Stimulated activated CD8-positive, alpha-beta memory T cell treated with anti-CD3 and anti-CD28 coated beads, Interleukin-15, amount 100 ng/mL, for 48 hours (primary cell): ENCODE measurements at places on chromosomes 4 and X.

DNA sequence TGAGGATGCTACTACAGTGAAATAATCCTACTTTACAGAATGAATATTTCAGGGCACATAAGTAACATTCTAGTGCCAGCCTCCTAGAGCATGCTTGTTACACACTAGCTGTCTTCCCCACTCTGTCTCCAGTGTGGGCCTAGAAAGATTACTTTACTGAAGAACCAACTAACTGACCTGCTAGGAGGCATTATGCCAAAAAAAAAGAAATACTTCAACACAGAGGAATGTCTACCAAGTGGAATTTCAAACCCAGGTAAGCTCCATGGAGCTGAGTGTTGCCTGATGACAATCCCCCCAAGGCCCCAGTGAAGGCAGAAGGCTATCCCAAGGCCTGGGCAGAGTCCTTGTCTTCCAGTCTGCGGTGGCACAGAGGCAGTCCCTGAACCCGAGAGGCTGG, 40.9 kb upstream of the STS start:
- no peak for DNase-seq

DNA sequence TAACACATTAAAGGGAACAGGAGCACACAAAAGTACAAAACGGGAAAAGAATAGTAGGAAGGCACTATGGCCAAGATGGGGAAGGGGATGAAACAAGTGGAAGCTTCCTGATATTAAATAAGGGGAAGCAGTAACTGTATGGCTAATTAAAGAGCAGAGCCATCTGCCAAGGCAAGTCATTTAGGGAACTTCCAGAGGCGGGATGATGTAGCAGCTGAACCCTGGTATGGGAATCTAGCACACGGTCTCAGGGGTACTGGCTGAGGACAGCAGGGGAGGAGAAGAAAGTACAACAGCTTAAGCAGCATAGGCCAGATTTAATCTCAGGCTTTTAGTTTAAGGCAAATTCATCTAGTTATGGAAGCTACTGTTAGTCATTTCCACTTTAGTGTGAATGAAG, 59.1 kb downstream of the IGFBP7 start:
- DNase-seq, result no peak

- DNase-seq, result no peak
Measured at GRCh38 chrX:18674417-18674787, 2.5 kb upstream of the RS1 start.

DNA sequence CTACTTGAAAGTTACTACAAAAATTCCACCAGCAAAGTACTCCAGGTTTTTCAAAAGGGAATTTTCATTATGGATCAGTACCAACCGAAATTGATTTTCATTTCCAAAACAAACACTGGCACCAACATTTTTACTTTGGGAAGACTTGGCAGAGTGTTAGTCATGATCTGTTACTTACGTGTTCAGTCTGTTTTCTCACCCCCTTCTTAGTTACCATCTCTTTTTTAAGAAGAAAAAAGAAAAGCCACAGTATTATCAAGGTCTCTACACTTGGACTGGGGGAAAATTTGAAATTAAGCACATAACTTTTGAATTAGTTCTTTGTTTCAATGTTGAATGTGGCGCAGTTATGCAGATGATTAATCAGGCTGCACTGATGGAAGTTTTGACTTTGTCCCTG, 27.5 kb downstream of the RBBP7 start:
- no peak for DNase-seq

GRCh38 chrX:154828016-154828408, 6.5 kb downstream of the SMIM9 start:
- DNase-seq, result no peak

GRCh38 chr4:113469926-113470325, 291.6 kb downstream of the CAMK2D start:
- DNase-seq, result no peak

- DNase-seq, result no peak
Measured at GRCh38 chr4:60216752-60217151, 983.4 kb upstream of the ADGRL3 start.

DNA sequence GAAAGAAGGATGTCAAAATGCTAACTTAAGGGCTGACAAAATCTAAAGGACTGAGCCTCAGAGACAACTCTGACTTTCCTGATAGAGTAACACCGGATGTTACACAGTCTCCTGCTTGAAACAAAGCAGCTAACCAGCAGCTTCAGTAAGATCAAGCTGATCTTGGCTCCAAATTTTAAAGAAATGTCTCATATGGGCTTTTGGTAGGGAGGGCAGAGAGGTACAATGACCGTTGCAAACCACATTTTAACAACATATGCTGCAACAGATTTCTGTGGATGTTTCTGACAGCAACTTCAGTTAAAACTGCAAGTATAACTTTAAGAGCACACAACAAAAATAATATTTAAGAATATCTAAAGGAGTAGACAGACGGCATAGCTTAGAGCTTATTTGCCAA, 9.1 kb downstream of the RPGR start:
- DNase-seq, result no peak

- DNase-seq, result no peak
Measured at GRCh38 chrX:84133023-84133422, 55.0 kb downstream of the RPS6KA6 start.

DNA sequence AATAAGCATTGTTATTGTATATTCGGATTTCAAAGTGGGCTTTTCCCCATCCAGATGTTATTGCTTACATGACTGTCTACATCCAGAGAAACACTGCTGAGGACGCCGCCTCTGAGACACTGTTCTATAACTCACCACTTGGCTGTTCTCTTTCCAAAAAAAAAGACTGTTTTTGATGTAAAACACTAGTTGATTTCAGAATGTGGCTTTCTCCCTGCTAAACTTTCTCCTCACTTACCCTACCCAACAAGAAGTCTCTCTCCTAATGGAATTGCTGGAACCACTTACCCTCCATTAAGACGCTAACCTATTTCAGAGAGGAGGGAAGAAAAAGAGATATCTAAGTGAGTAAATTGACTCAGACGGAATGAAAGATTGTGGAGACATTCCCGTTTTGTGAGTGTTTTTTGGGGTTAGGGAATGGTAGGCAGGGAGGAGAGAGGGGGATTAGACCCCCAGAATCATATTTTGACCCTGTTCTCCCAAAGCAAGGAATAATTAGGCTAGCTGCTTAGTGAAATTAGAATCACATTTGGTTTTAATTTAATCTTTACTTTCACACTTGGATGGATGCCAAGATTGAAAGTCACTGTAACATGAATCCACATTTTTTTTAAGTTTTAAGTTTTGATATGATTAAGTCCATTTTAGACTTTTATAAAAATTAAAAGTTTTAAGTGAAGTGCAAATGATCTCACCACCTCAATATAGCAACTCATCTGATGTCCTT, 174.9 kb downstream of the CHIC2 start:
- DNase-seq, result no peak

- no peak for DNase-seq
Measured at GRCh38 chrX:20829665-20830491, 544.3 kb upstream of the CNKSR2 start.

DNA sequence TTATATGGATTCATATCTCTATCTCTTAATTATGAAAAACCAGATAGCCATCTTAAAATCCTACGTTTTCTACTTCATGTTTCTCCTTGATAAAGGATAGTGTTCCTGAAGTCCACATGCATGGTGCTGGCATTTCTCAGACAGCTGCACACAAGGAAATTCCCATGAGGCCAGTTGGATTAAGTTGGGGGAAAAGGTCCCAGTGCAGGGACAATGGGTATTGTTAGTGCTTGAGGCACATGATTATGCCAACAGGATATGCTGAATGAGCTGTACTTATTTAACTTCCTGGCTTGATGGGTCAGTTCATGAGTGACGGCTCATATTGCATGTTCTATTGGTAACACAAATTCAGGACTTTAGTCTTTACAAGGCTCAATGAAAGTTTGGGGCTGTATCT, 913.9 kb upstream of the NDST4 start:
- DNase-seq, result no peak

DNA sequence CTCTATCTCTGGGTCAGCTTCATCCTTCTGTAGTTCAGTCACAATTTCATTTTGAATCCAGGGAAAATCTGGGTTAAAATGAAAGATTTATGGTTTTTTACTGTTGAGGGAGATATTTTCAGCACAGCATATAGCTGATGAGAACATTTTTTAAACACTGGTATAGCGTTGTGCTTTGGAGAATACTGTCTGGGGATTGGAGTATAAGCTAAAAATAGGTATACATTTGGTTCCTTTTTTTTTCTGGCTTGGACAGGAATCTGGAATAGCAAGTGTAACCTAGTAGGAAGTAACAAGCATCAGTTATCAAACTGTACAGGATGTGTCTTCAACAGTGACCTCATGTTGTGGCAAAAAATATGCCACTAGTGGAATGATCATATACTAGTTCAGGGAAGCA, 149.1 kb downstream of the GRXCR1 start:
- DNase-seq, result no peak

DNA sequence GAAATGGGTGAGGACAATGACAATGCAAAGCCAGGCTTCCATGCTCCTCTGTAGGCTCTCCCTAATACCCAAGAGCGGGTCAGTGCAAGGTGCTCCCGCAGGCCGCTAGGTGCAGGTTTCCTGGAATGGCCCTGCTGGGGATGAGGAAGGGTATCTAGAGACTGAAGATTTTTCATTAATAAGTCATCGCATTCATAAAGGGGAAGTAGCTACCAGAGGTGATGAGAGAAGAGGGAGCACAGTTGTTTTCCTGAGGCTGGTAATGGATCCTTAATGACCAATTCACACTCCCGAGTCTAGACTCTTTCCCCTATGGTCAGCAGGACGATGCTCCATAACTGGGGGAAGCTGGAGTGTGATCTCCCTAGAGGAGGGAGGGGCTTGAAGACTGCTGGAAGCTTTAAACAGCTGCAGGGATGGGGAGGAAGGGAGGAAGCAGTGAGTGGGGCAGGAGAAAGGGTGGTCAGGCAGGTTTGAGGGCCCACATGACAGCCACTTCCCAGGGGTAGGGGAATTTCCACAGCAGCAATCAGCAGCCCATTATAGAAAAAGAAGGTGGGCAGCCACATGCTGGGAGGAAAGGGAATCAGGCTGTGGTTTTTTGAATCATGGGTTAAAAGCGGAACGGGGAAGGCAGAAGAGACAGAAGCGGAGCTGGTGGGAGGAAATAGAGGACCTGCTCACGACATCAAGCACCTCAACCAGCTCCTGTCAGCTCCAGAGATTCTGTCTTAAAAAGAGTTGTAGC, 10.2 kb upstream of the ATP6AP2 start:
- no peak for DNase-seq

GRCh38 chr4:37627263-37627662, 58.9 kb downstream of the RELL1 start:
- DNase-seq, result no peak

DNA sequence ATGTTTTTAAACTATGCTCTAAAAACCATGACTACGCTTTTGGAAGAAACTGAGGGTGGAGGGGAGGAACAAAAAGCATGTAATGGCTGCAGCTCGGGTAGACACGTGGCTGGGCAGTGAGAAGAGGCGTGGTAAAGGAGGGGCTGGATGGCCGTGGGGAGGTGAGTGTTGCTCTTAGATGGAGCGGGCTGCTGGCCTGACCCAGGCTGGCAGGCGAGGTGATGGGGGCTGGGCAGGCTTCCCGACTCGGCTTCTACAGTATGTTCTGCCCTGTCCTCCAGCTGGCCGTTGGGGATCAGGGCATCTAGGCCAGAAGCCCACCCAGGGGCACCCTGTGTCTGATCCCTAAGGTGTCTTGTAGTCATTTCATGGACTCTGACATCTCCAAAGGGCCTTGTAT, 60.7 kb downstream of the EFHC2 start:
- no peak for DNase-seq

GRCh38 chr4:151489462-151490203, 80.7 kb downstream of the FHIP1A start:
- DNase-seq, result no peak

- no peak for DNase-seq
Measured at GRCh38 chr4:77172336-77172735, 15.3 kb downstream of the CCNG2 start.

DNA sequence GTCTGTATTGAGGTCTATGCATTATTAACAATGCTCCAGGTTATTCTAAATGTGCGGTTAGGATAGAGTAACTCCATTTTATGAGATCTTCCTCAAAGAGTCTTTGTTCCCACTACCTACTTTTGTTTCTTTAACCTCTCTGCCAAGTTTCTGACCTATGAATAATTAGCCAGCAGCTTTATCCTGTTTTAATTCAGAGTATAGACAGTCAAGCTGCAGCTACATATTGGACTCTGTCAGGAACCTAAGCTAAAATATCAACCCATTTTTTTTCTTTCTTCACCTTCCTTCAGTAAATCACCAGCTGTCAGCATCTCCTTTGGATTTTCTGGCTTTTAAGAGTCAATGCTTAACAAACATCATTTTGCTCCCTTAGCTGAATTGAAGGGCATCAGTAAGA, 72.3 kb downstream of the TMEM47 start:
- no peak for DNase-seq

DNA sequence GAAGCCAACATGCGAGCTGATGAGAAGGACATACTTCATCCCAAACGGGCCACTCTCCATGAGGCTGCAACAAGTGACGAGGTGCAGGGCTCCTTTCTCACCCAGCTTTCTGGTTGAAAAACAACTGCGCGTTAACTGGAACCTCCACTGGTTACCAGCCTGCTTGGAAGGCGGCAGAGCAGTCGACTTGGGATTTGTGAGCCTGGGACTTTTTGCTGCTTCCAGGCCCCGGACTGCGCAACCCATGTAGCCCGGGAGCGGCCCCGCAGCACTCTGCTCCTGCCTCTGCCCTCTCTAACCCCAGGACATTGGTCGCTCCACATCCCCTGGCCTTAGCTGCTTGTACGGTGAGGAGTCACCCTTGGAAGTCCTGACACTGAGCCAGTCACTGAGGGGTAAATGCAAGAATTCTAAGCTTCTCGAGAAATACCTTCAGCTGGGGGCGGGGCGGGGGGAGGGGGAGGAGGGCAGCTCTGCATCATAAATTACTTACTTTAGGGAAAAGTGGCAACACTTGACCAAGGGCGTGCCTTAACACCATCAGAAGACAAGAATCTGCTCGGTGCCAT, 72.7 kb downstream of the MTMR1 start:
- no peak for DNase-seq

- no peak for DNase-seq
Measured at GRCh38 chr4:105624530-105624929, 72.1 kb downstream of the ARHGEF38 start.

GRCh38 chr4:153766758-153767157, 6.9 kb upstream of the RNF175 start:
- DNase-seq, result no peak

- DNase-seq, result no peak
Measured at GRCh38 chrX:72130762-72131250, 909 bp downstream of the RTL5 start.

DNA sequence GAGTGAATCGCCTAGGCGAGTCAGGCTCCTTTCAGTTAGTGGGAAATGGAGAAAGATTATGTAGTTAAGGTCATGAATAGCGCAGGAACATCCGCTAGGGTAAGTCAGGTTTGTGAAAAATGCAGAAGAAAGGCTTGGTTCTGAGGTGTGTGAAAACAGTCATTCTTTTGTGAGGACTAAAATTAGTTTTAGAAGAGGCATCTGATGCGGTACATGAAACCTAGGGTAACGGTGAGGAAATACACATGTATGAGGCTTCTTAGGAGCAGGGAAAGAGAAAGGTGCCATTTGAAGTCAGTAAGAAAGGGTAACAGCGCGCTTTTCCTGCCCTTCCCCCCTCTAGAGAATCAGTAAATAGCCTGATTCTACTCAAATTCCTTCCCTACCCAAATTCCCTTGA, 570 bp upstream of the RNF128 start:
- no peak for DNase-seq
